LoVo (cell line): ENCODE measurements at places on chromosomes 6 and 20.

GRCh38 chr6:33693186-33694105, 18.1 kb downstream of the UQCC2 start:
- DNase-seq = no peak

- DNase-seq = no peak
Observed at GRCh38 chr6:140766999-140767398, 1365.7 kb upstream of the GJE1 start.

DNA sequence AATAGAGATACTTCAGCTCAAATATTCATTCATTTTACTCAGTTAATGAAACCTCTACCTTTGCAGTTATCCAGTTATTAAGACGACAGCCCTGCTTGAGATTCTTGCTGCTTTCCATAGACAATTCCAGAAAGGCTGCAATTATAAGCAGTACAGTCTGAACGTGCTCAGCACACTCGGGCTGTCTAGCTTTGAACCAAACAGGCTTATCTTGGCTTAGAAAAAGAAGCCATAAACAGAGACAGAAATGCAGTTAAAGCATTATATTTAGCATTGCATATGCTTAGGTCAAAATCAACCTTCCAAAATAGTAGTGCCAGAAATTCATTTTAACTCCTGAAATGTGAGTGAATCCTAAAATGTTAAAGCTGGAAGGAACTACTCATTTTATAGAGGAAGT, 204.1 kb upstream of the KCNQ5 start:
- DNase-seq = no peak

DNA sequence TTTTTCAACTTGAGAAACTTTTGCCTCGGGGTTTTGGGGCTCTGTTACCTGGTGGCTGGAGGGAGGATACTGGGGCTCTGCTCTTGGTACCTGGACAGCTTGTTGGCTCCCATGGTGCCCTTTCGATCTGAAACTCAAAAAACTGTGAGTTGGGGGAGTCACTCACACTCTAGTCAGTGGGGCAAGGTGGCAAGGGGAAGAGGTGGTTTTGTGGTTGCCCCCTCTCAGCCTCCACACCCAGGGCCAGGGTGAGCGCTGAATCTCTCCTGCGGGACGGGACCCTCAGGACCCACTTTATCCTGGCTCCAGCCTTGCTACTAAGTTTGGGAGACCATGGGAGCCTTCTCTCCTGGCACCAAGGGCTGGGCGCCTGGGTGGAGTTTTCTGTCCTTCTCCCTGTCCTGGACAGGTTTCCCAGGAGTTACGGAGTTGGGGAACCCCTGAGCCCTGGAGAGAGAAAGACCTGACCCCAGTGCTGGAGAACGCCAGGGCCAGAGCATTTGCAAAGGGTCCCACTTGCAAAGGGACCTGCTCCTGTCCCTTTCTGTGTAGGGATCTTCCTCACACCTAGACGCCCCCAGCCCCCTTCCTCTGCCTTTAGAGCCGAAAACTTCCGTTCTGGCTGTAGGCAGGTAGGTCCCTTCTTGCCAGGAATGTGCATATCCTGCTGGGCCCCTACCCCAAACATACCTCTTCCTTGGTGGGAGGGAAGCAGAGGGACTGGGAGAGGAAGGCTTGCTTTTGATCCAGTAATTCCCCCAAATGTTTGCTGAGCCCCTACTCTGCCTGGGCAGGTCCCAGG, 2.9 kb downstream of the FOXP4 start:
- no peak for DNase-seq

GRCh38 chr20:6075428-6076219, 21.8 kb upstream of the LRRN4 start:
- no peak for DNase-seq
